ENCODE measurements at places on chromosomes 13 and 19.

GRCh38 chr13:80144493-80144892 lies 196.4 kb downstream of the SPRY2 start:
- DNase-seq: no peak

DNA sequence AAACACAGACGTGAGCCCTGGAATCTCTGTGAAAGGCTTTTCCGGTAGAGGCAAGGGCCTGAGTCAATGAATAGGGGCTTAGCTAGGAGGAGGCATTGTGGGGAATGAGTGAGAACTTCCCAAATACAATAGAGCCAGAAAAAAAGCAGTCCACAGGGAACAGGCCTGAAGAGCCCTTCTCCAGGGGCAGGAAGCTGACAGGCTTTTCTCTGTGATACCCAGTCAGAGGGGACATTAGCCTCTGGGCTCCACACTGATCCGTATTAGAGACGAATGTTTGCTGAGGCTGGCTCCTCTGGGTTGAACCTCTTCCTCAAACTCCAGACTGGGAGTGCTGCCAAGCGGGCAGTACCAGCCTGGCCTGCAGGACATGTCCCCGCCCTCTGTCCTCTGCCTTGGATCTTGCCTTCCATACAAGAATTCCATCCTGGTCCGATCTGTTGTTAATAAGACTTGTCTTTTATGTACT lies 2.3 kb downstream of the DHRS12 start:
- DNase-seq: peak; percentile 87

- no peak for DNase-seq
Observed at GRCh38 chr19:51192689-51193088, 32.2 kb upstream of the CD33 start.

GRCh38 chr13:73782450-73783449 lies 351.5 kb downstream of the KLF12 start:
- no peak for DNase-seq

- DNase-seq: no peak
Observed at GRCh38 chr19:14305706-14306105, 75.5 kb upstream of the ADGRE5 start.

DNA sequence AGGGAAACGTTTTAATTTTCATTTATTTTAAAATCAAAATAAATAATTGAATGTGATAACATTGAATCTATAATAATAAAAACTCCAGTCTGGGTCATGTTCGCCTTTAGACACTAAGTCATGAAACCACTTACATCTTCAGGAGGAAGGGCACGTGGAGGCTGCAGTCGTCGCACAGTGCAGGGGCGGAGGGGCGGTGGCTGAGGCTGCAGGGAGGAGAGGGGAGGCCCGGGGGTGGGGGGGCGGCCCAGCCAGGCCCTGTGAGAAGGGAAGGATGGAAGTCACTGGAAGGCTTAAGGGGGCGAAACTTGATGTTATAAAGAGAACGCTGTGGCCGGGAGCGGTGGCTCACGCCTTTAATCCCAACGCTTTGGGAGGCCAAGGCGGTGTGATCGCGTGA lies 14.9 kb upstream of the LATS2 start:
- DNase-seq: no peak
